CD4-positive, alpha-beta T cell treated with Interleukin-12 subunit alpha and Interleukin-12 subunit beta, for 1 hour (primary cell): ENCODE measurements at places on chromosomes 13 and 19.

- no peak for DNase-seq
Observed at GRCh38 chr13:110921695-110922094, 6.8 kb upstream of the ANKRD10 start.

- peak; percentile 16 for DNase-seq
Observed at GRCh38 chr13:96053003-96053703, at the start of gene UGGT2. UGGT2 (minus strand) TSS chr13:96053401; CDS start chr13:96053312, 89 bp downstream.

DNA sequence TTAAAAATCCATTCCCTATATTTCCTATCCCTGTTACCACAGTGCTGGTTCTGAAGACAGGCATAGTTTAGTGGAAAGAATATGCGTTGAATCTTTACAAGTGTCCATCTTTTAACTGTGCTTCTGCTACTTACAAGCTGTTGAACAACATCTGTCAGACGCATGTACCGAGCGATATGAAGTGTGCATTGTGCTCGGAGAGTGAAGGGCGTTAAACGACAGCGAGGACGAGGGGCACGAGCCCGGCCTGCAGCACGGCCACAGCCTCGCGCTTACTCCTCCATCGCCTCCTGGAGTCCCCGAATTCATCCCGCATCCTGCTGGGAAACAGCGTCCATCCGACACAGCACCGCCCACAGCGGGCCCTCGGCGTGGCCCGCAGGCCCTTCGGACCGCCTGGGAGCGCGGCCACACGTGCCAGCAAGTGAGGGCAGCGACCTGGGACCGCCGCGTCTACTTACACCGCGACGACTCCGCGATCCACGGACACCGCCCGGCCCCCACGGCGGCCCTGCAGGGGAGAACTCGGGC is 514 bp downstream of the PCID2 start:
- DNase-seq = peak; percentile 22

DNA sequence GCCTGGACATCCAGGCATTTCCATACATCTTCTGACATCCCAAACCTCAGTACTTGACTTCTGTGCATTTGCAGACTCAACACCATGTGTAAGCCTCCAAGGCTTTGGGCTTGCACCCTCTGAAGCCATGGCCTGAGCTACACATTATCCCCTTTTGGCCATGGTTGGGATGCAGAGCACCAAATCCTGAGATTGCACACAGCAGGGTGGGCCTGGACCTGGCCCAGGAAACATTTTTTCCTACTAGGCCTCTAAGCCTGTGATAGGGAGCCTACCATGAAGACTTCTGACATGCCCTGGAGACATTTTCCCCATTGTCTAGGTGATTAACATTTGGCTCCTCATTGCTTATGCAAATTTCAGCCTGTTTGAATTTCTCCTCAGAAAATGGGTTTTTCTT is 853.4 kb upstream of the SPRY2 start:
- no peak for DNase-seq

DNA sequence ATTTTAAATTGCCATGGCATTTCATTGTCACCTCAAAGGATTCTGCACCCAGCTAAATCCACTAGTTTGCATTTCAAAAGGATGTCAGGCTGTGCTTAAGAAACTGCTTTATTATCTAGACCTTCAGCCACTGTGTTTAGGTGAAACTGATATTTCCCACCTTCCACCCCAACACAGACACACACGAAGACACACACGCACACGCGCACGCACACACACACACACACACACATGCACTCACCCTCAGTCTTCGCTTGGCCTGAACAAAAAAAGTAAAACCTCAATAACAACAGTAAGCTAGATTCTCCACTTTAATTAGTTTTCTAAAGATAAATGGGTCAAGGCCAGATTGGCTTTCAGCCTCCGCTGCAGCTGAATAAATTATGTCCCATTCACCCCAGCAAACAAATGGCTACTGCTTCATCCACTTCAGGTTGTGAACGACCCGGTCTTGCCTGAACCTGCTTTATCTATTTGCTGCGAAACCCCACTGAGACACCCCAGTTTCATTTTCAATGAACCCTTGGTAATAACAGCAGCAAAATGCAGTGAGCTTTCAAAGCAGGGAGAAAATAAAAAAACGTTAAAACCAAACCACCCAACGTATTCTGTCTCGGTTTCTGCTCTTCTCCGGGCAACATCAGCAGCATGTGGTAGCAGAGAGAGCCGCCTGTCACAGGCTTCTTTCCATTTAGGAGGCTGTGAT is 166.8 kb downstream of the DCT start:
- peak; percentile 24 for DNase-seq

DNA sequence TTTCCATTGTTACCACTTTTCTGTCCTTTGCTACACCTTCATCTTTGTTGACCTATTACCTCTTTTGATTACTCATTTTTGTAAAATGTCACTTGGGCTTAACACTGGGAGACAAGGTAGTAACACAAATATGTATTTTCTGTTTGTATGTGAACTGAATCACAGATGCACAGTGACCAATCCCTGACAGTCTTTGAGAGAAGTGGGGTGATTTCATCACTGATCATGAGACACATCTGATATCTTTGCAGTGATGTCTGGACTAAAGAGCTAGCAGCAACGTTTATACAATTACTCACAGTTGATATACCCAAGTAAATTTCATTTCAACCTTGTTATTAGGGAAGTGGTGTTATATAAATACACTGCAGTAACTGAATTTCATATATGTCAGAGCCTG is 1397.4 kb upstream of the SPRY2 start:
- no peak for DNase-seq

- no peak for DNase-seq
Observed at GRCh38 chr19:1907563-1908363, 2.6 kb downstream of the ADAT3 start.

- no peak for DNase-seq
Observed at GRCh38 chr13:94256721-94257120, 222.8 kb downstream of the DCT start.

DNA sequence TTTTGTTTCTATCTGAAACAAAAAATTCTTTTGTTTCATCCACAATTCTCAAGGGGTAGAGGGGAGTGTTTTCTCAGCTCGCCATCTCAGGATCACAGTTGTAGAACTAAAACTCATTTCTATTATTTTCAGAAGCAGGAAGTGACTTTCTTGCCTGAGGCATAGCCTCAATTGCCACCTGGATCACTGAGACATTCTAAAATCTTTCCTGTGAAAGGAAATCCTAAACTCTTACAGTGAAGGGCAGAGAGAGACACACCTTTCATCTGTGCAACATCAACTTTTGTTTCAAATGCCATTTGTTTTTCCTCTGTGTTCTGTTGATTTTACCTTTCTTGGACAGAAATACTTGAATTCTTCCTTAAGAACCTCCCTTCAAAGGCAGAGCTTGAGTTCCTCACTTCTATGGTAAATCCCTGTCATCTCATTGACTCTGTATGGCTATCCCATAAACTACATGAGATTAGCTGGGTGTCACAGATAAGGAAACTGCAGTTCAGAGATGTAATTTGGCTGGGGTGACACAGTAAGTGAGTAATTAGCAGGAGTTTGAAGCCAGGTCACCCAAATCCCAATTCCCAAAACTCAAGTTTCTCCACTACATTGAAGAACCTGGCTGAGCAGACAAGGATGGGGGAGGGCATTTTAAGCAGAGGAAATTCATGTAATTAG is 224.4 kb upstream of the HTR2A start:
- DNase-seq = no peak

DNA sequence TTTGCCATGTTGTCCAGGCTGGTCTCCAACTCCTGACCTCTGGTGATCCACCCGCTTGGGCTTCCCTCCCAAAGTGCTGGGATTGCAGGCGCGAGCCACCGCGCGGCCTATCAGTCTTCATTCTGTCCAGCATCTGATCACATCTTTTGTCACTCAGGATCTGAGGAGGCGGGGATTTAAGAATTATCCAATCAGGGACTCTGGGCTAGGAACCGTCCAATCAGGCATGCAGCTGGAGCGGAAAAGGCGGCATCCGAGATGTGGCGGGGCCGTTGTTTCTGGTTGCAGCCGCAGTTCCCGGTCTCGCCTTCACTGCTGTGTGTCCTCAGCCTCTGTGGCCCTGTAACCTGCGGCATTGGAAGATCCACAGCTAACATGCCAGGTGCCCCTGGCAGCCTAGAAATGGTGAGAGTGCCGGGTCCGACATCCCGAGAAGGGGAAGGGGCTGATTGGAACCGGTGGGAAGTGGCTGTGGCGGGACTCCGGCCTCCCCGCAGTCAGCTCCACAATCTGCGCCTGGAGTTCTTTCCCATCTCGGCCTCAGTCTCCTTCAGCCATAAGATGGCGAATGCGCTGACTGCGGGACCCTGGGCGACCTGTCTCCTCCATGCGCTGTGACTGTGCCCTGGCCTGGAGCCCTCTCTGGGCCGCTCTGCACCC is at the start of gene ZNF729:
Gene ZNF729 (plus strand): TSS at position 291 of the 660 bp plus-strand sequence. CDS start 85 bp downstream, at position 376.
- no peak for DNase-seq

DNA sequence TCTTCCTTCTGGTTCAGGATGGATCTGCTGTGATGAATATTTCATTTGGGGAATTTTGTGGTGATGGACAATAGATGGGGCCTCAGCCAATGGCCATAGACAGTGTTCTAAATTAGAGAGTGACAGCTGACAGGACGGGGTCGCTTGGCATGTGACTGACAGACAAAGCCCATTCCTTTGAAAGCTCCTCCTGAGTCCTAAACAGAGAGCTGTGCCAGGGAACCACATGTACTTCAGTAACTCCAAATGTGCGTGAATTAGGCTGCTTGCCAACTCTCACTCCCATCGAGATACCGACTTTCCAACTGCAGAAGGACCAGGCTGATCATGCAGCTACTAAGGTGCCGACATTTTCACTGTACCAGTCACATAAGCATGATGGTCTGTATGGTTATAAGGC is 187.7 kb downstream of the SHISA2 start:
- DNase-seq = no peak

GRCh38 chr19:17041976-17042375 is 15.4 kb upstream of the CPAMD8 start:
- DNase-seq = no peak

GRCh38 chr13:46577696-46578589 is 25.0 kb downstream of the LRCH1 start:
- no peak for DNase-seq

- peak; percentile 42 for DNase-seq
Observed at GRCh38 chr19:53102756-53103233, 427 bp downstream of the ZNF160 start.

GRCh38 chr13:98232456-98232855 is 55.4 kb upstream of the RNF113B start:
- no peak for DNase-seq

- no peak for DNase-seq
Observed at GRCh38 chr13:110546378-110546777, 15.1 kb downstream of the RAB20 start.

DNA sequence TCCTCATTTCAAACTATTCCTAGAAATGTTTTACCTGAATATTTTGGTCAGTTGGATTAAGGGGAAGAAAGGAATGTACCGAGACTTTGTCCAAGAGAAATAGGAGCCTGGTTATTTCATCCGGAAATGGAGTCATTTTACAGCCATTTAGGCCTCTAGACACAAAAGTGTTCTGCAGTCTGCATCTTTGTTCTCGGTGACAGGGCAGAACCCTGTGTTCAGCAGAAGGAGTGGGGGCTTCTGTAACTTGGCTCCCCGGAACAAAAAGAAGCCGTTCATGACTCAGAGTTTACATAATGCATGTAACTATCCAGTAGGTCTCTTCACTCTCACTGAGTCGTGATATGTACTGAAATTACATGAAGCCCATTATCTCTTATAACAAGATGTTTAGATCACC is 21.6 kb upstream of the FNDC3A start:
- no peak for DNase-seq

GRCh38 chr19:3175781-3176714 is 2.5 kb upstream of the S1PR4 start:
- peak; percentile 54 for DNase-seq

DNA sequence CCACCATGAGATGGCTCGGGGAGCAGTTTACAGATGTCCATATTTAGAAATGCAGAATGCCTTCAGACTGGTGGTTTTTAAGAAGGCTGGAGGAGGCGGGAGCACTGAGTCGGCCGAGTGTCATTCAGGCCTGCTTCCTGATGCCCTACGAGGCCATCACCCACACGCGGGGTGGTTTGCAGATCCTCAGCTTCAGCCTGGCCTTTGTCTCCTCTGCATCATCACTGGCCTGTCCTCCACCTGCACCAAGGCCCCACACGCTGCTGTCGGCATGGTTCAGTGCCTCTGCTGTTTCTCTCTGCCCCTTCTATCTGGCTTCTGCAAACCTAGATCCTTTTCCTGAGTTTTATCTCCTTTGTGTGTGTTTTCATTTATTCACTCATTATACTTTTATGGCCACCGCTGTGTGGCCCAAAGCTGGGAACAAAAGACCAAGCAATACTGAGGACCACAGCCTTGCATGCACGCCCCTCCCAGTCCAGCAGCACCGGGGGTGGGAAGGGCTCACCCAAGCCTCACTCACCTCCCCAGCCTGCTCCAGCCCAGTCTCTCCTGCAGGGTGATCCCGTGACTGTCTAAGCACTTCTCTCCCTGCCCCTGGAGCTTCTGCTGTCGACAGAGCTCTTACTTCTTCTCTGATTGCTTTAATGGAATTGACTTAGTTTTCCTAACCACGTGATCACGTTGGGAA is 240.8 kb downstream of the TEX29 start:
- DNase-seq = no peak

DNA sequence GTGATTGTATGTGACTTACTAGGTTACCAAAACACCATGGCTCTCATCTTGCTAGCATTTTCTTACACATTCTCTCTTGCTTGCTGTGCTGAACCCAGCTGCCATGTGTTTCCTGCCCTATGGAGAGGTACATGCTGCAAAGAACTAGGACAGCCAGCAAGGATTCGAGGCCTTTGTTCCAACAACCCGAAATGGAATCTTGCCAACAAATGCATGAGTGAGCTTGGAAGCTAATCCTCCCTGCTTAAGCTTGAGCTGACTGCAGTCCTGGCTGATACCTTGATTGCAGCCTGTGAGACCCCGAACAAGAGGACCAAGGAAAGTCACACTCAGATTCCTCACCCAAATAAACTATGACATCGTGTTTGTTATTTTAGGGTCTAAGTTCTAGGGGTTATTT is 651.2 kb downstream of the SLITRK6 start:
- no peak for DNase-seq

- no peak for DNase-seq
Observed at GRCh38 chr13:73261739-73262216, 203.0 kb downstream of the KLF5 start.

DNA sequence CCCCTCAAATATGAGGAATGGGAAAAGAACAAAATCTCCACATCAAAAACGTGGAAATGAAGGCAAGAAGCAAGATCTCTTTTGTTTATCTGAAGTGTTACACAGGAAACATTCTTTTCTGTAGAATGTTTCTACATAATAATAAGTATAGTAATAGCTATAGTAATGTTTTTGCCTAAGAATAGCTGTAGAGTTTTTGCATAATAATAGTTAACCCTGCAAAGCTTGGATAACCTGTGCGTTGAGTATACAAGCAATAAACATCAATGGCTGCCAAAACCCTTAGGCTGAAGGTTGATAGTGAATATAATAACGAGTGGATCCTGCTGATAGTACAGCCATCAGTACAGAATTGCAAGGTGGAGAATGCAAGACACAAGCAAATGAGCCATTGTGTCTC is 11.1 kb upstream of the LILRA5 start:
- DNase-seq = no peak

DNA sequence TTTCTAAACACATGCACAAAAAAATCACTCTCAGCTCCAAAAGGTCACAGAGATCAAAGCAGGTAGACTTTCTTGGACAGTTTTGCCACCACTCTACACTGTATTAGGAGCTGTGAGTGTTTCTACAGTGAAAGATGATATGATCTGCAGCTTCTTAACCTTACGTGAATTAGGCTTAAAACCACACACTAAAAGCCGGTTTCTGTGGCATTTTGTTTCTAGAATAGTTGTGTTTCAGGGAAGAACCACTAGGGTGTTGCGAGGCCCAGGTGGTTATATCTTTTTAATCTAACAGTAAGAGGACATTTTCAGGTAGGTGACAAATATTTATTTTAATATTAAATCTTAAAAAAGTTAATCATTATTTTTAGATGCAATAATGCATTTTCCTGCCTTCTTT is 216.4 kb downstream of the KLF5 start:
- peak; percentile 1 for DNase-seq
